Activated CD4-positive, alpha-beta T cell treated with anti-CD3 and anti-CD28 coated beads, Interleukin-2, amount 10 ng/mL, durations not matched to agents 7 days and 5 days (primary cell): ENCODE measurements at places on chromosomes 3 and 15. TPM values are rescaled to one million over a fixed set of nuclear protein-coding genes. Genes with fewer than 3 reads are reported as not detected.

Gene TOPBP1
- 82.1 TPM for total RNA-seq

DNA sequence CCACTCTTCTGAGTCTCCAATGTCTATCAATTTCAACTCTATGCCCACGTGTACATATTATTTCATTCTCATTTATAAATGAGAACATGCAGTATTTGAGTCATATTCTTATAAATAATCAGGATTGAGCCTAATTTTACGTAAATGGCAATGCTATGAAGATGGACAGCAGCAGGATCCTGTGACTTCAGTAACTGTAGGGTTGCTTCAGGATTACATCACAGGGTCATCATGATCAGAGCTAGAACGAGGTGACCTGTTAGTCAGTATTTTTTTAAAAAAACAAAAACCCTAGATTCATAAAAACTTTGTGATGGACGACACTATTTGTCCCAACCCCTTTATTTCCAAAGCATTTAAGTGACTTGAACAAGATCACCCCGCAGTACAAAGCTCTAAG, 21.8 kb downstream of the SHC4 start:
- no peak for DNase-seq

GRCh38 chr3:135393159-135393558, 572.4 kb upstream of the PPP2R3A start:
- DNase-seq = no peak

DNA sequence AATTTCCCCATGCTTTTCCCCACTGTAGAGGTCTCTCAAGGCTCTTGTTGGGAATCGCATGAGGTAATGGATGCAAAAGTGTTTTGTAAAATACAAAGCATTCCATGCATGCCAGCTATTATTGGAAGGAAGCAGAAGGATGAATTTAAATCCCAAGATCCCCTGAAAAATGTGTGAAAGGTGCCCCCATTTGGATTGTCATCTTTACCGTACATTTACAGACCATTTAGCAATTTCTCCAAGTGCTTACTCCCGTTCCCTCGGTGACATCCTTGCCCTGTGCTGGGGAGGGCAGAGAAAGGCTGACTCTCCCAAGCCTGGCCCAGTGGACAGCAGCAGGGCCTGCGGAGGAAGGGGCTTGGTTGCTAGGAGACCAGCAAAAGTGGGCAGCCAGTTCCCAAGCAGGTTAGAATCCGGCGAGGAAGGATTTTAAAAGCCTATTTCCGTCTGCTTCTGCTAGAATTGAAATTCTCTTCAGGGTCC, 31.1 kb upstream of the NEO1 start:
- DNase-seq = no peak
